ENCODE measurements at places on chromosomes 7 and 10.

GRCh38 chr7:92485974-92486373 is 8.2 kb upstream of the ERVW-1 start:
- DNase-seq: no peak

GRCh38 chr10:9878383-9878782 is 1139.3 kb upstream of the CELF2 start:
- DNase-seq: no peak

DNA sequence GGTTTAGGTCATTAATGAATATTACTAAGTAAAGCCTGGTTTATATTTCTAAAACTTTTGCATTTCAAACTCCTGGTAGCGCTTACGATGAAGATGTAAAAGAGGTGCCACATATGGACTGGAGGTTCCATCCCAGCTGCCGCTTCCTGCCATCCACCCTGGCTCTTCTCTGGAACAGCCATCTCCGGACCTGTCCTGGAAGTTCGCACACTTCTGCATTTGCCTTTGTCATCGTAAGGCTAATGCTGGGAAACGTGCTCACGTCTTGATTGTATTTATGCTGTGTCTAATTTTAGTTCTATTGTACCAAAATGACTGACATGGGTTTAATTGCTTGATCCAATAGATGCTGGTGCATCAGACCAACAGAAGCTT is 103.1 kb downstream of the HIPK2 start:
- DNase-seq: peak; percentile 34

GRCh38 chr7:36605261-36606051 is 118.8 kb downstream of the AOAH start:
- no peak for DNase-seq

GRCh38 chr10:77325233-77325537 is 312.4 kb downstream of the KCNMA1 start:
- no peak for DNase-seq
